ENCODE measurements at places on chromosomes 7 and 10.

DNA sequence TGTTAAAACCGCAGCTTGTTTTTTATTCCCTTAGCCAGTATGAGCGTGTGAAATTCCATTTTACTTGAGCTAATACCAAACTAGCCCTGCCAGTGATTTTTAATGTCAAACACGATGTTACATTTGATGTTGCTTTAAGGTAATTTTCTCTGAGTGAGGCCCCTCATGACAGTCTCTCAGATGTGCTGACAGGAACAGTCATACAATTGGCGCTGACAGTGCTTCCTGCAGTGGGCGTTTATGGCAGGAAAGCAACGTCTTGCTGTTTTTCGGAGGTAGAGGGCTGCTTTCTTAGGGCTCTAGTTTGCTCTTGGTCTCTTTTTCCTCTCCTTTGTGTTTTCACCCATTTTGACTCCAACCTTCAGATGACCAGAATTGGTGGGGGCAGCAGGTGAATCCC lies 19.3 kb downstream of the PON1 start:
- DNase-seq = no peak

DNA sequence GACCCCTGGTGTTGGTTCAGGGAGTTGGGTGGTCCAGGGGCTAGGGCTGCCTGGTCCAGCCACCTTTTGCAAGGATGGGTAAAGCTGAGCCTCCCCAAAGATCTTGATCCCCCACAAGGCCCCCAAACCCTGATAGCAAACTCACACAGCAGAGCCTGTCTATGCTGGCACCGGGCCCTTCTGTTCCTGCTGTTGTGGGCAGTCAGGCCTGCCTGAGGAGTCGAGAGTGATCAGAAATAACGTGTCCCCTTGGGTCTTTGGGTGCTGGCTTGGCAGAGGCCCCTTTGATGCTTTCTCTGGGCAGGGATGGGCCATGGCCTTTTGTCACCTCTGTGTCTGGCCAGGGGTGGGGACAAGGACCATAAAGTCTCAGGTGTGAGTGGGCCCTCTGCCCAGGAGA lies 715 bp upstream of the MUC12 start:
- DNase-seq = no peak

GRCh38 chr7:92751902-92752901 lies 84.2 kb downstream of the CDK6 start:
- no peak for DNase-seq

DNA sequence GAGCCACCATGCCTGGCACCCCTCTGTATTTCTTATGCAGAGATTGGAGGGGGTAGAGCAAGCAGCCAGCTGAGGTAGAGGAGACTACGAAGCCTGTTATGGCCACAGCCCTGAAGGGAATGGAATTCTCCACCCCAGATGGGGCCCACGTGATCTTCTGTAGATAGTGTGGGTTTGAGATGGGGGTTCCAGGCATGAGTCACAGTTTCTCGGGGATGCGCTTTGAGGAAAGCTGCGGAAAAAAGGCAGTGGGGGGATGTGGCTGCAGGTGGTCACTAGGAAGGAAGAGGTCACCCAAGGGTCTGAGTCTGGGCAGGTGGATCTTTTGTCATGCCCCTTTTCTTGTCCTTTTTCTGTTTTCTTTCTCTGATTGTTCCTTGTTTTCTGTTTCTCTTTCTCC lies 11.5 kb downstream of the FAM131B start:
- DNase-seq = no peak

GRCh38 chr7:3805151-3805550 lies 504.1 kb downstream of the SDK1 start:
- no peak for DNase-seq

GRCh38 chr10:12927896-12928295 lies 73.6 kb downstream of the CCDC3 start:
- no peak for DNase-seq

DNA sequence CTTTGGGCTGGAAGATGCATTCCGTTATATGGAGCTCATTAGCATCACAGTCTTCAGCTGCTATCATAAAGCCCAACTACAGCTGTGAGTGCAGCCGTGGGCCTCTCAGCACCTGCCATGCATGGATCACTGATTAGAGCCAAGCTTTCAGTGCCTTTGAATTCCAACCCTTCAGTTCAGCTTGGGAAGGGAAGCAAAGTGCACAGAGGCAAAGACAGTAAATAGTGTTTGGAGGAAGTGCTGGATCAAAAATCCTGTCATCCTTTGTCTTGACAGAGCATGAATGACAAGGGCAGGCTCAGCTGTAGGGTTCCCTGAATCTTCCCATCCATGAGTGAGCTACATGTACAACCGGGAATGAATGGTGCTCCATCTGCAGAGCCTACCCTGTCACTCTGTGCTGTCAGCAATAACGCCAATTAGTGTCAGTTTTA lies 153.7 kb downstream of the DNAJB9 start:
- DNase-seq = no peak

DNA sequence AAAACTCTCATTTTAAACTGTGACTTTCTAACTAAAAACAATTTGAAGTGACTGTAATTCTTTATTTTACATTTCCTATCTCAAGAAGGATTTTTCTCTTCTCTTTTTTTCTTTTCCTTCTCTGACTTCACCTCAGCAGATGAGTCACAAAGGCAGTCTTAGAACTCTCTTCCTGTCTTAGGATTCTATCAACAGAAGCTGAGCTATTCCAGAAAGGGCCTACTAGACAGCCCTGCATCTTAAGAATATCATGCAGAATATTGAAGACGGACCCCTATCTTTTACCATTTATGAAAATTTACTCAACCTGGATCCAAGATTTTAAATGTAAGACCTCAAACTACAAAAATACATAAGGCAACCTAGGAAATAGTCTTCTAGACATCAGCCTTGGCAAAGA lies 365.7 kb upstream of the SEMA3C start:
- no peak for DNase-seq

DNA sequence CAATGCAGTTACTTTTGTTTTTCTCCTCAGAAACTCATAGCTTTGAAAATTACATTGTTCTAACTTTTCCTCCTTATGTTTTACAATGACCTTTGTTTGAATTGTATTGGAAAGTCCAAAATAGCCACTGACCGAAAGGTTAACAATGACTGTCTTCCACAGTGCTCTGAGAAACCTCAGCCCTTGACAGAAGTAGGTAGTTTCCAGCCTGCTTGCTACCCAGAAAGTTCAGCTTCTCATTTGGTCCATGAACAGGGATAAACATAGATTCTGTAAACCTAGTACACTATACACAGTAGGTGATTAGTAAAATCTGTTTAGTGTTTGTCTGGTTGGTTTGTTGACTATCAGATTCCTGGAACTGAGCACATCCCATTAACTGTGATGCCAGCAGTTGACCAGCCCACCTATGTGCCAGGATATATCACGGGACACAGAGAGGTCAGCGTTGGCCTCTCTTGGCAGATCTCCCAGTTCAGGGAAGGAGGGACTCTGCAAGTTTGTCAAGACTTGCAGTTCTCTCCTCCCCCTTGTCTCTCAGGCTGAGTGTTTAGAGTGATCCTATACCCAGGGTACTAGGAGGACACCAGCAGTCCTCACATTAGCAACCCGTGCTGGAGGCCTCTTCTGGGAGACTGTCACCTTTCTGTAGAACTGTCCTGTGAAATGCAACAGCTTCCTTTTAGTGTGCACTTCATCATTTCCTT lies 297.6 kb downstream of the ARHGAP12 start:
- DNase-seq = no peak

DNA sequence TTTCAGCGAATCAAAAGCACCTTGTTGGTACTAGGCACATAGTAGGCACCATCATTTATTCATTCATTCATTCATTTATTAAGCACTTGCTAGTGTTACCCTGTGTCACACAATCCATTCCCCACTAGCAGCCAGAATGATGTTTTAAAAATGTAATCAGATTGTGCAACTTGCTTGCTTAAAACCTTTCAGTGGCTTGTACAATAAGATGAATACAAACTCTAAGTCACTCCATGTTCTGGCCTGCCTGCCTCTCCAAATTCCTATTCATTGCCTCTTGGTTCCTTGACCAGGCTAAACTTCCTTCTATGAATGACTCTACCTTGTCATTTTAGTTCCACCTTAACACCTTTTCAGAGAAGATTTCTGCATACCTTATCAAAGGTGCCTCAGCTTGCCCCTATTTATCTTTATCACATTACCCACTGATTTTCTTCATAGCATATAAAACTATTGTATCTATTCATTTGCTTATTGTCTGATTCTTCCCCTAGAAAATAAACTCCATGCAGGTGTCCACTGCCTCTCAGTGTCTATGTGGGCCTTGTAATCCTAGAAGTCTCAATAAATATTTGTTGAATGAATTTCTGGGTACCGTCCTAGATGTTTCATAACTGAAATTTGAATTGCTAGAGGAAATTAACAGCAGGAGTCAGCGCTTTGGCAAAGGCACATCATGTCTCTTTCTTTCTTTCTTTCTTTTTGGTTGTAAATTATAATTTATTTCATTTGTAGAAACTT lies 169.5 kb downstream of the TMEM26 start:
- DNase-seq = no peak

DNA sequence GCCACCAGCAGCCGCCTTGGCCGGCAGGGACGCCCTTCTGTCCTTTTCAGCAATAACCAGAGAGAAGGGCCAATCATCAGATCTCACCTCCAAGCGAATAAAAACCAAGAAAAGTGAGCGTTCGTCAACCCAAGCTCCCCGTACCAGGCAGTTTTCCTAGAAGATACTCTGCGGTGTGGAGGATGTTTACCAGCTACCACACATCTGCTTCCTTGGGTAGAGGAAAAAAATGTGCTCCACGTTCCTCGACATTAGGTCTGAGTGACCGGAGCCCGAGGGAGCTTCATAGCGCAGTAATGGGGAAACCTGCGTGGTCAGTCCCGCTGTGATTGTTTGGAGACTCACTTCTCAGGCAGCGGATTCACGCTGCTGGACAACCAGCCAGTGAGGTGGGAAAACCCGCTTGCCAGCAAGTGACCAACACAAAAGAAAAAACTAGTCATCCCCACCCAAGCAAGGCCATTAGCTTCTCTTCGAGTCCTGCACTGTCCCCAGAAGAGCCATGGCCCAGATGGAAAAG lies 73.0 kb downstream of the ZRANB1 start:
- no peak for DNase-seq

DNA sequence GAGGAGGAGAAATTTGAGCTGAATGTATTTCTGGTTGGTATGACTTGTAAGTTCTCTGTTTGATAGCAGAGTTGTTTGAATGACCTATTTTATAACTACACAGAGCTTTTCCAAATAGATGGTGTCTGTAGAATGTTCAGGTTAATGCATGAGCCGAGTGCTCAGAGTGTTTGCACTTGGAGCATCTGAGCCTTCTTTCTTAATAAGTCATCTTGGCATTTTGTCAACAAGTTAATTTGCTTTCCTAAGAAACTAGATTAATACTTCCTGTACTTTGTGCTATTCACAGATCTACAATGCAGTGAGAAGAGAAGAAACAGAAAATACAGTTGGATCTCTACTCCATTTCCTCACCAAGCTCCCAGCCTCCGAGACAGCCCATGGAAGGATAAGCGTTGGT lies 138.2 kb downstream of the PLCE1 start:
- no peak for DNase-seq

DNA sequence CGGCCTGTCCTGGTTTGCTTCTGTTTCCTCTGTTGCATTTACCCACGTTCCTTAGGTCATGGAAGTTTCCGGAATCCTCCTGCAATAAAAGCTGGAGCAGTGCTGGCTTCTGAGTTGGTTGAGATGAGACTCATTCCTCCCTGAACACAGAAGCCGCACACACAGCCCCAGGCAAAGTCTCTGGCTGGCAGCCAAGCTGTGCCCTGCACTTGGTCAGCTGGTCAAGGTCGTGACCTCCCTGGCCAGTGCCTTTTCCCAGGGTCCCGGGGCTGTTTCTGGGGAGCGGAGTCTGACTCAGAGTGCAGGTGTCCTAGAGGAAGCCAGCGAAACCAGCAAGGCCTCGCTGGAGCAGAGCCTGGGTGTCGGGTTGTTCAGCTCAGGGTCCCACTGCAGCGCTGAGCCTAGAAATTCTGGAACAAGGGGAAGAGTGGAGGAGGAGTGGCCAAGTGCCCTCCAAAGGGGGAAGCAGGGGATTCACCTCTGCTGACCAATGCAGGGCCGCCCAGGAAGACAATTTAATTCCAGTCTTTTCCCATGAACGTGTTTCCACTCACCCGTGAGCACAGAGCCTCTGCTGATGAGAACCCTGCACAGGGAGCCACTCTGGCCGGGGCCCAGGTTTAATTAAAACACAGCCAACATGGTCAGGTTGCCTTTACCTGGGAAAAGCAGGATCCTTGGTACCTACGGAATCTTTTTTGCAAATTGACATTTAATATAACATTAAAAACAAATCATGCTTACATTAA lies 245.5 kb upstream of the PPP2R2D start:
- DNase-seq = no peak

- no peak for DNase-seq
Measured at GRCh38 chr10:123129618-123130271, 6.0 kb upstream of the HMX3 start.

DNA sequence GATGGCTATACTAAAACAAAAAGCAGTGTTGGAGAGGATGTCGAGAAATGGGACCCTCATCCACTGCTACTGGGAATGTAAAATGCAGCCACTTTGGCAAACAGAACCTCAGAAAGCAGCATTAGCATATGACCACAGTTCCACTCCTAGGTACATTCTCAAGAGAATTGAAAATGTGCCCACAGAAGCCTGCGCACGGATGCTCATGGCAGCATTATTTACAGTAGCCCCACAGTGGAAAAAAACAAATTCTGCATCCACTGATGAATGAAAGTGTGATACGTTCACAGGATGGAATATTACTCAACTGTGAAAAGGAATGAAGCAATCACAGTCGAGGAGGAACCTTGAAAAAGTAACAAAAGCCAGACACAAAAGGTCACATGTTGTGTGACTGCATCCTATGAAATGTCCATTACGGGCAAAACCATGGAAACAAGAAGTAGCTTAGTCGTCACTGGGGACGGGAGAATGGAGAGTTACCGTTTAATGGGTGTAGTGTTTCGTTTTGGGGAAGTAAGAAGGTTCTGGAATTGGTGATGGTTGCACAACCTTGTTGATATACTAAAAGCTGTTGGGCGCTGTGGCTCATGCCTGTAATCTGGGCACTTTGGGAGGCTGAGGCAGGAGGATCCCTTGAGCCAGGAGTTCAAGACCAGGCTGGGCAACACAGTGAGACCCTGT lies 2.5 kb upstream of the UPK3B start:
- DNase-seq = no peak

DNA sequence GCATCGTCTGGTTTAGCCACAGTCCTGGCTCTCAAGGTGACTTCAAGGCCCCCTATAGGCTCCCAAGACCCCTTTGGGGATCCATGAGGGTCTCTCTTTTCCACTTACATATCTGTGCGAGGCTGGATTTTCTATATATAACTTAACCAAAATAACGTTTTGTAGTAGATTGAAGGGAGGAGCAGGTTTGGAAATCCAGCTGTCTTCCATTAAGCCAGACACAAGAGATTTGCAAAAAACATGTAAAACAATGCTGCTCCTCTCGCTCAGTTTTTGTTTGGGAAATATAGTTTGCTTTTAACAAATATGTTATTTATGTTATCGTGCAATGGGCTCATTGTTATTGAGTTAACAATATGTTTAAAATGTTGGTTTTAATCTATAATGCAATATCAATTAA lies 811.2 kb downstream of the TYW1 start:
- no peak for DNase-seq
